ENCODE measurements at places on chromosomes 7 and 10. TPM values are rescaled to one million over a fixed set of nuclear protein-coding genes. Genes with fewer than 3 reads are reported as not detected.

GRCh38 chr10:60704471-60704870, 73.8 kb upstream of the CDK1 start:
- no peak for DNase-seq

The GNAI1 gene
- 11.3 TPM for total RNA-seq

The TAX1BP1 gene
- 158 TPM for total RNA-seq

The SPDYE2B gene
- not detected for total RNA-seq

GRCh38 chr7:103995554-103995953, 6.1 kb upstream of the RELN start:
- no peak for DNase-seq

- no peak for DNase-seq
These were observed 175.6 kb downstream of the OTUD1 start for GRCh38 chr10:23614483-23614882.

- no peak for DNase-seq
These were observed 153.0 kb downstream of the WNT2 start for GRCh38 chr7:117169907-117170306.

The SLC35B4 gene
- 5.8 TPM for total RNA-seq

The IFIT1B gene
- total RNA-seq, result not detected

- no peak for DNase-seq
These were observed 12.2 kb downstream of the LANCL2 start for GRCh38 chr7:55377162-55377817.

DNA sequence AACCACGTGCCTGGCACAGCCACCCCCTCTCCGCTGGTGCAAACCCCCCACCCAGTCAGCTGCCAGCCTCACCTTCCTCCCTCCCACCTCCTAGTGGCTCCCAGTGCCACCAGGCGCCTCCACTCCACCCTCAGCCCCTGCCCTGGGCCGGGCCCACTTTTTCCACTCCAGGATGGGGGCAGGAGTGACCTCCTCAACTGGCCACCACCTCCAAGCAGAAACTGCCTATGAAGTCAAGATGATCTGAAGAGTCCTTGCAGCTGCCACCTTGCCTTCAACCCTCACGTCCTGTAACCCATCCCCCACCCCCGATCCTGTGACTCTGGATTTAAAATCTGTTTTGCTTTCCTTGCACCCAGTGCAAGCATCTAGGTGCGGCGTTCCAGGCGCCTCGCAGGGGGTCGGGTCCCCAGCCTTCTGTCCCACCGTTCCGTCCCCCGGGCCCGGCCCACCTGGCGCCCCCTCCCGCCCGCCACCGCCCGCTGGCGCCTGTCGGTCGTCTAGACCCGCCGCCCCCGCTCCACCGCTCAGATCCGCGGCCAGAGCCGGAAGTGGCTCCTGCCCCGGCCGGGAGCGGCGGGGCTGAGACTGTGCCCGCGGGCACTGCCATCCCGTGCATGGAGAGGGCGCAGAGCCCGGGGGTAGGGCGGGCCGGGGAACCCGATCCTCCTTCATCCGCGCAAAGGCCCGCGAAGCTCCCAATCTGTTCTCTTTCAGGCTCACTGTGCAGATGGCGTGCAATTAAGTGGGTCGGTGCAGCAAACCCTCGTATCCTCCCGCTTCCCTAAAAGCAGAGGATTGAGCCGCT, 51.2 kb upstream of the GTF2I start:
- peak; percentile 57 for DNase-seq

GRCh38 chr10:88216976-88217375, 353.6 kb downstream of the PTEN start:
- no peak for DNase-seq

GRCh38 chr10:95382596-95382995, 91.8 kb upstream of the PDLIM1 start:
- DNase-seq, result no peak

- DNase-seq, result no peak
These were observed 118.9 kb downstream of the CFAP58 start for GRCh38 chr10:104472505-104472904.

- no peak for DNase-seq
These were observed 16.4 kb downstream of the CARD11 start for GRCh38 chr7:3027005-3027845.

DNA sequence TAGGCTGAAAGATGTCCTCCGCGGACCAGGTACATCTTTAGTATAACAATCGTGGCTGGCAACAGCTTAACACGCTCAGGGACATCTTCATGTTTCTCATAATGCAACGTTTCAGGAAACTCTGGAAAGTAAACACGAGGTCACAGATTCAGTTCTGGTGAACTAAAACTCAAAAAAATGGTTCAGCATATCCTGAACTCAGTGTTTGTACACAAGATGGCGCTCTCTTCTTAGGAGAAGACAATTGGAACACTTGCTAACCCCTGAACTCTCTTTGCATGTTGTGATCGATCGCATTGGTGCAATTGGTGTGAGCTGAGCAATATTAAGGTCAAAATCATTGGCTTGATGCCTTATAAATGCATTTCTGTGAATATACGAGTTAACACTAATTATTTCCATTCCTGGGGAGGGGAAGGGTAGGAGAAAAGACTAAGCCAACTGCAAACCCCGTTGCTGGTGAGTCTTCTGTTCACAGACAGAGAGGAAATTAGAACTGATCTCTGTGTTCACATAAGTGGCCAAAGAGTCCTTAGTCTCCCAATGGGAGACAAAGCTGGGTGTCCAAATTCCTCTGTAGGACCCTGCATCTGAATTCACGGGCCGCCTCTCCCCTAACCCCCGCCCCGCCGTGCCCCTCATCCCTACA, 52.6 kb upstream of the FAM180A start:
- no peak for DNase-seq

The ASZ1 gene
- not detected for total RNA-seq

The AOC1 gene
- total RNA-seq, result not detected

- no peak for DNase-seq
These were observed 17.5 kb downstream of the ZNF862 start for GRCh38 chr7:149855361-149856305.

The NPY gene
- not detected for total RNA-seq

DNA sequence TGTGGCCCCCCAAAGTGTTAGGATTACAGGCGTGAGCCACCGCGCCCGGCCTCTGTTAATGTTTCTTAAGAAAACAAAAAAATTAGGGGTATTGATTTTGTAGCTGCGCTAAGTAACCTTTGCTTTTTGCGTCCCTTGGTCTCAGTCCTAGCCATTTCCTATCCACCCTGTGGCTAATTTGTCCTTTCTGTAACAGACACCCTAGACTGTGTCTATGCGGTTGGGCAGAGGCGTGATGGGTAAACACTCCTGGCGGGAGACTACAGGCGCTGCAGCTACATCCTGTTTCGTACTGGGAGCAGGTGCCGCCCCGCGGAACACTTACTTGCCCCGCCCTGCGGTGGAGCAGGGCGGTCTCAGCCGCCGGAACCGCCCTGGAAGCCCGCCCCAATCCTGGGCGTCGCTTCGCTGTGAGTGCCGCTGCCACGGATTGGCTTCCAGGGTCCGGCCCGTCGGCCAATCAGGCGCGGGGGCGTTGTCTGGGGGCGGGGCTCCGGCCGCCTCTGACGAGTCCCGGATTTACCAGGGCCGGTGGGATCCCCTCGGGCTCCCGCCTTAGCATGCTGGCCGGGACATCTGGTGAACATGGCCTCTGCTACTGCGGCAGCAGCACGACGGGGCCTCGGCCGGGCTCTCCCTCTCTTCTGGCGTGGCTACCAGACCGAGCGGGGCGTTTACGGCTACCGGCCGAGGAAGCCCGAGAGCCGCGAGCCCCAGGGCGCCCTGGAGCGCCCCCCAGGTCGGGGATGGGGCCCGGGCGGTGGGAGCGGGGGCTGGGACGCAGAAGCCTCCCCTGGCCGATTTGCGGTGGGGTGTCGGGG, at the start of gene DHTKD1:
TSS of gene DHTKD1 (plus strand) at position 506 of the 821 bp plus-strand sequence. CDS start at position 586, 80 bp downstream.
- DNase-seq, result peak; percentile 99

- no peak for DNase-seq
These were observed 29.5 kb upstream of the PFKFB3 start for GRCh38 chr10:6173203-6173602.

GRCh38 chr10:80168679-80169380, 36.3 kb downstream of the PLAC9 start:
- DNase-seq, result no peak

The MGAM2 gene
- 0.11 TPM for total RNA-seq

- no peak for DNase-seq
These were observed 253.3 kb downstream of the IPMK start for GRCh38 chr10:58014436-58014835.

GRCh38 chr10:95840121-95840520, 67.7 kb upstream of the CC2D2B start:
- no peak for DNase-seq

The ADGRA1 gene
- not detected for total RNA-seq

DNA sequence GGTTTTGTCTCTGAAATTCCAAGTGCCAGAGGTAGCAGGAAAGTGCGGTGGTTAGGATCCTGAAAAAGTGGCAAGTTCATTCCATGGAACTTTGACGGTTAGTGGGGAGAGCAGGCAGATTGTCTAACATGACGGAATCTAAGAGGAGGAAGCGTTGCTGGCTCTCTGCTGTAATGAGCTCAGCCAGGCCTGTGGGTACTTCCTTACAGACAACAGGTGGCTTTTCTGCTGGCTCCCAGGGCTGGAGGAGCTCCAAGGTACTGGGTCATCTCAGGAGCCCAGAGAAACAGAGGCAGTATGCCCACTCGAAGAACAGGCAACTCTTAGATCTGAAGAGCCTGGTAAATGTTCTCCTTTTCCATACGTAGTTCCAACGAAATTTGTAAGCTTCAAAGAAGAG, 3.1 kb upstream of the AIFM2 start:
- DNase-seq, result no peak

The RNF32 gene
- total RNA-seq, result 0.38 TPM

The GNB2 gene
- total RNA-seq, result 101 TPM

The CAMK2B gene
- 87.2 TPM for total RNA-seq

The NKX1-2 gene
- not detected for total RNA-seq

DNA sequence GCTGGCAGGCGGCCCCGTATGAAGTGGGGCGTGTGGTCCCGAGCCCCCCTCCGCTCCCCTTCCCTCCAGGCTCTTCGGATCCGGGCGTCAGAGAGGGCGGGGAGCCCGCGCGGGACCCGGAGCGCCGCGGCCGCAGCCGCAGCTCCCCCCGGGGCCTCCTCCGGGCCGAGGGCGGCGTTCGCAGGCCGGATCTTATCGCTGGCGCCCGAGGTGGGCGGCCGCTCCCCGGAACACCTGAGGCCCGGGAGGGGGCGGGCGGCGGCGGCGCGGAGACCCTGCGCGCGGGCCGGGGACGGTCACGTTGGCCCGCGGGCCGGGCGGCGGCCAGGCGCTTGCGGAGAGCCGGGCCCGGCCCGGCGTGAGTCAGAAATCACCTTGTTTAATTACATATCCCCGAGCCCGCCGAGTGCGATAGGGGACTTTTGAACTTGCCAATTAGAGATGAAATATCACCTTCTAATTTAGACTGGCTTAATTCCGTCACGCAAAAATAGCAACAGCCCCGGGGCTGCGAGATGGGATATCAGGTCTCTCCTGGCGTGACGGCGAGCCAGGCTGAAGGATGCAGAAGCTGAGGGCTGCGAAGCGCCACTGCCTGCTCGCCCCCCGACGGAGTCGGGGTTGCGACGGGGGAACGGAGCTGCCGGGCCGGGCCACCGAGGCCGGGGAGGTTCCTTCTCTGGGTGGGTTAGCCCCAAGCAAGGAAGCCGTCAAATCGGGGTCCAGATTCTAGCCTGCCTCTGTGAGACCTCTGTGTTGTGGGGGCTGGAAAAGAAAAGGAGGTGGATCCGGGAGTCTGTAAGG, 43.4 kb downstream of the LDB3 start:
- peak; percentile 69 for DNase-seq

DNA sequence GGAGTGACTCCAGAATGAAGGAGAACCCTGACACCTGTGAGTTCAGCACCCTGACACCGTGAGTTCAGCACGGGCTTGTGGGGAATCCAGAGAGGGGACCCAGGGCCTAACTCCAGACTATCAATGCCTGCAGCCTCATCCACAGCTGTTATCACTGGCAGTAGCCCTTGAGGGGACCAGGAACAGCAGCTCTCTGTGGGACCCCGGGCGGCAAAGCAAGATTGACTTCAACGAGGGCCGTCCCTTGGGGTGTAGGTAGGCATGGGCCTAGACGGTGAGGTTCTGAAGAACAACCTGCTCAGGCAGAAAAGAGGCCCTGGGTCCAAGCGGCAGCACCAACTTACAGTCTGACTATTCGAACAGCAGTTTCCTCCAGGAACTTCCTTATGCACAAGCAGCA, 8.9 kb downstream of the GRID1 start:
- peak; percentile 5 for DNase-seq

DNA sequence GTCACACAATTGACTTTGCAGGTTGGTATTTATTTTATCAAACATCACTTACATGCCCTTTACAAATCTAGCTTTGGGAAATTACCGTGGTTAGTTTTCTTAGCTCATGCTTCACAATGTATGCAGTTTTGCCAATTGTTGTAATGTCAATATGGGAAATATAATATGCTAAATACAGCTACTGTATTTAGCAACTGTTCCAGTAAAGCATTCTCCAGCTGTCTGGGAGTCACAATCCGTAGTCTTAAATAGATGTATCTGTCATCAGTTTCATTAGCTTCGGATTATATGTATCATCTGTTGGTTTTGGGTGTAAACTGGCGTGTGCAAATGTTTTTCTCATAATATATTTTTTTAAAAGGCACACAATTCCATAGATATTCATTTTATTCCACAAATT, 19.4 kb upstream of the AHR start:
- DNase-seq, result no peak

DNA sequence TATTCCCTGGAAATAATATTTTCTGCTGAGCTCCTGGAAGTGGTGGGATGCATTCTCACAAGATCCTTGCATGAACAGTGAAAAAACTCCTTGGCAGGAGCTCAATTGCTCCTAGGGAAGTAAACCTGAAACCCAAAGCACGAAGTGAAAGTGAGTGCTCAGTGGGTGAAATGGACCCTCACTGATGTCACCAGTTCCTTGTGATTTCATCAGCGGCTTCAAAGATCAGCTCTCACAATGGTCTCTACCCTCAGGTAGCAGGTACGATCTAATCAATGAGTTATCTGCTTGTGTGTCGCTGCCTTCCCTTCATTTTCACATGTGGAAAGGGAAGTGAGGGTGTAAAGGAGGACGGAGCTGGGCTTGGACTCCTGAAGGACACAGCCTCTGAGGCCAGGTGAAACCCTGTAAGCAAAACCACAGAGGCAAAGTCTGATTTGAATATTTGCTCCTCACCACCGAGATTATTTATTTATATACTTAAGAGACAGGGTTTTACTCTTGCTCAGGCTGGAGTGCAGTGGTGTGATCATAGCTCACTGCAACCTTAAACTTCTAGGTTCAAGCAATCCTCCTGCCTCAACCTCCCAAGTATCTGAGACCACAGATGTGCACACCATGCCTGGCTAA, 255.4 kb upstream of the LYZL1 start:
- no peak for DNase-seq

Data from Right ventricle myocardium superior (tissue), 1 donor.